ENCODE measurements at places on chromosomes 3 and 15.

GRCh38 chr3:11757441-11757875 is 89.2 kb downstream of the TAMM41 start:
- DNase-seq: no peak

DNA sequence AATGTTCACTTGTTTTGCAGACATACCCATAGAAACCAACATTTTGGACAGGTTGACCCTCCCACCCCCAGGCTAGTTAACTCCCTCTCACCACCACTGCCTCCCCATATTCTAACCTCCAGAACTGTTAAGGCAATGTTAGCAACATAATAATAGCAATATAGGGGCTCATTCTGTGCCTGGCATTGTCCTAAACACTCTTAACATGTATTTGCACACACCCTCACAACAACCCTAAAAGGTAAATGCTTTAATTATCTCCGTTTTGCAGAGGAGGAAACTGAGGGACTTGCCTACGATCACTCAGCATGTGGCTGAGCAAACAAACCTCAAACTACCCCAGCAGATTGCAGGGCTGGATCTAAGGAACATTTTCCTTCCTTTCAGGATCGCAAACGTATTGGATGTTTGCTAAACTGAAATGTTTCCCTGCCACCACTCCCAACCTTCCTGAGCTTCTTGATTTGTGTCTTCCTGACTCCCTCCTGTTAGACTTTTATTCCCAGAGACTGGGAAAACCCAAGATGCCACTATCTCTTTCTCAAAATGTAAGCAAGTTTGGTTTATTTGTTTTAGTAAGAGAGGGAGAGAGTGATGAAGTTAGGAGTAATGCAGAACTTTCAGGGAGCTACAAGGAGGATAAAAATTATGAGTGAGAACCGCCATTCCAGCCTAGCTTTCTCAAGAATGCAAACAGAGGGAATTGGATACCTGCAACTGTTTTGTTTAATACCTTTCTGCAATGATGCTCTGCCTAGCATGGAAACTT is 1.3 kb downstream of the SCG5 start:
- DNase-seq: no peak

DNA sequence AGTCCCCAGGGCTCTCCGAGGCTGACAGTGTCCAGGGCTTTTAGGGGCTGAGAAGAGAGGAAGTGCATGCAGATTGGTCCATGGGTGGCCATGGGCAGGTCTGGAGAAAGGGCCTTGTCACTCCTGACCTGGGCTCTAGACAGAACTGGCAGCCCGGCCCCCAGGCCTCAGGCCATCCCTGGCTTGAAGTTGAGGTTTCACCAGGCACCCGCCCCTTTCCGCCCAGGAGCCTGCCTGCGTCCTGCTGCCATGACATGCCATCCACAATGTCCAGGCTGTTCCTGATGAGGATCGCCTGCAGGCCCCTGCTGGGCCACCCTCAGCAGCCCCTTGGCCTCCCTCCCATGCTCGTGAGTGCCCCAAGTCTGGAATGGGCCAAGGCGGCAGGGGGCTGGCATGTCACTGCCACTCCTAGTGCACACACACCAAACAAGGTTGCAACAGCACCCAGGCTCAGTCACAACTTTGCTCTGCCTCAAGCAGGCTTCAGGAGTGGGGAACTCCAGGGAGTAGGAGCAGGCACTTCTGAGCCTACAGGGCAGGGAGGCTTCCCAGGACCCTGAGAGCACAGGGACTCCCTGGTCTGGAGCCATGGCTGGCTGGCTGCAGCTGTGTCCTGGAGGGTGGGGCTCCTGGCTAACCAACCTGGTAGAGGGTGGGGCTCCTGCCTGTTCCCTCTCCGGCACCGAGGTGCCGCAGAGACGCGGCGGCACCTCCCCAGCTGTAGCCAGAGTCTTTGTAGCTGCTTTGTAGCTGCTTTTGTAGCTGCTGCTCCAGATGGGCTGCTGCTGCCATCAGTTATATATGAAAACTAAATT is 1457.1 kb upstream of the GBE1 start:
- no peak for DNase-seq

- no peak for DNase-seq
Measured at GRCh38 chr3:33149342-33149741, 35.5 kb downstream of the CRTAP start.

GRCh38 chr3:100836661-100837060 is 127.4 kb downstream of the TFG start:
- DNase-seq: no peak
